ENCODE measurements at places on chromosomes 1 and 21. TPM values are rescaled to one million over a fixed set of nuclear protein-coding genes. Genes with fewer than 3 reads are reported as not detected.

AVPR1B gene
- not detected for total RNA-seq

ATAD3C gene
- 4.5 TPM for total RNA-seq

OR2G6 gene
- not detected for total RNA-seq

SLC9C2 gene
- total RNA-seq: 0.21 TPM

- no peak for DNase-seq
- H3K4me3 ChIP-seq: no peak overlapping the region
- no peaks in the 10 kb centered on the region for H3K36me3 ChIP-seq
- H3K4me1 ChIP-seq: peaks cover 9% of the 10 kb centered on the region
- H3K27ac ChIP-seq: peak overlapping the region; percentile 75
Measured at GRCh38 chr1:109151146-109151990, 37.5 kb downstream of the ELAPOR1 start.

DNA sequence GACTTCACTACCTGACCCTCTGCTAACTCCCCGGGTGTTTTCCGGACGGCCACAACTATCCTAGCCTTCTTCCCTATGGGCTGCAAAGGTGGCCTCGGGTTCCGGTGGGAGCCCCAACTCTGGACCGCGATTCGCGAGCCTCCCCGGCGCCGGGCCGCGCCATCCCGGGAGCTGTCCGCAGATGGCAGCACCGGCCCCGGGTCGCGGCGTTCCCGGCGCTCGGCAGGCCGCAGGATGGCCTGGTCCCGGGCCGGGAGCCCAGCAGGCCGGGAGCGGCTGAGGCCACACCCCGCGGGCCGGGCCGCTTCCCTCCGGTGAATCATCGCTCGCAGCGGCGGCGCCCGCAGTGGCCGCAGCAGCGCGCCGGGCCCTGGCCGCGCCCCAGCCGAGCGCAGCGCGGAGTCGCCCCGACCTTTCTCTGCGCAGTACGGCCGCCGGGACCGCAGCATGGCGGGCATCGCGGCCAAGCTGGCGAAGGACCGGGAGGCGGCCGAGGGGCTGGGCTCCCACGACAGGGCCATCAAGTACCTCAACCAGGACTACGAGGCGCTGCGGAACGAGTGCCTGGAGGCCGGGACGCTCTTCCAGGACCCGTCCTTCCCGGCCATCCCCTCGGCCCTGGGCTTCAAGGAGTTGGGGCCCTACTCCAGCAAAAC is at the start of gene CAPN2:
Gene CAPN2, plus strand, starts transcription at position 346 of the 656 bp plus-strand sequence. Its CDS starts 102 bp downstream, at position 448.
- peak within 1 kb of the TSS; percentile 80 for H3K4me3 ChIP-seq
- H3K4me1 ChIP-seq: peaks cover 49% of the 10 kb centered on the region
- H3K36me3 ChIP-seq: no peaks in the 10 kb centered on the region
- DNase-seq: peak; percentile 48
- H3K27ac ChIP-seq: peak within 1 kb of the TSS; percentile 99
- H3K27me3 ChIP-seq: no peaks in the 10 kb centered on the region

DNA sequence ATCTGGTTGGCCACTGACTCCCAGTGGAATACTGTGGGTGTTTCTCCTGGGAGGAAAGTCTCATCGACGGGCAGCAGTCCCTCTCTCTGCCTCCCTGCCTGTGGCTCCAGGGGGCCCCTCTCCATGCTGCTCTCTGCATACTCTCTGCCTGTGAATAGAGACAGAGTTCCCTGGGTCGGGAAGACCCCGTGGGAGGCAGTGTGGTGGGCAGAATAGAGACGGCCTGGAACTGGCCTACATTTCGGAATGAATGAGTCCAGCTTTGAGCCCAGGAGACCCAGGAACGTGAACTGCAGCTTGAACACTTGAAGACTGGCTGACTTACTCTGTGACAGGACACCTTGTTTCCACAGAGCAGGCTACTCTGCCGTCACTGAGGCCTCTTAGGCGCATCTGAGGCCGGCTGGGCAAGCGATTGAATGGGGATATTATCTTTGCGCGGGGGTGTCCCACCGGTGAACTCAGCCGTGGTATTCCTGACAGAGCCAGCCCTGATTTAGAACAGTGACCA is 64.0 kb downstream of the KIF21B start:
- DNase-seq: no peak
- H3K27me3 ChIP-seq: no peaks in the 10 kb centered on the region
- H3K4me1 ChIP-seq: no peaks in the 10 kb centered on the region
- no peak overlapping the region for H3K27ac ChIP-seq
- no peak overlapping the region for H3K4me3 ChIP-seq
